Endodermal cell (in vitro differentiated cells): ENCODE measurements at places on chromosomes 16 and 17.
A peak's percentile ranks its signal among the peaks of the same experiment; 100 is the strongest.

- peak; percentile 66 for DNase-seq
Observed at GRCh38 chr17:57050306-57050705, 34.7 kb upstream of the AKAP1 start.

GRCh38 chr16:85430523-85431421, 182.3 kb upstream of the GSE1 start:
- peak; percentile 72 for DNase-seq

GRCh38 chr16:70691223-70692129, 5.6 kb upstream of the MTSS2 start:
- DNase-seq, result no peak

GRCh38 chr17:44921122-44921882, 6.0 kb upstream of the GFAP start:
- DNase-seq, result peak; percentile 86

DNA sequence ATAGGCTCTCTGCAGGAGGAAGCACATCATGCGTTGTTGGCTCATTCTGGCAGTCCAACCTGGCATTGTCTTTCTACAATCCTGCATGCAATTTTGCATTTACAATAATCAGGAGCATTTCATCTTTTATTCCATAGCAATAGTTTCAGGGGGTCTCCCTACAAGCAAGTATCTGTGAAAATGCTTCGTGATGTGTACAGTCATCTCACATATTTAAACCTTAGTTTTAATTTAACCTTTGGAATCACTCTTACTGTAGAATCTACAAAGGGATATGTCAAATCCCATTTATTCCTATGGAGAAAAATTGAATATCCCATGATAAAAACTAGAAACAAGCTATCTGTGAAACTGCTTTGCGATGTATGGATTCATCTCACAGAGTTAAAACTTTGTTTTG, 112.0 kb upstream of the WSB1 start:
- DNase-seq, result no peak

- no peak for DNase-seq
Observed at GRCh38 chr17:6924208-6924607, 71.6 kb upstream of the ALOX12 start.

- no peak for DNase-seq
Observed at GRCh38 chr16:11334831-11335404, 10.3 kb upstream of the RMI2 start.

DNA sequence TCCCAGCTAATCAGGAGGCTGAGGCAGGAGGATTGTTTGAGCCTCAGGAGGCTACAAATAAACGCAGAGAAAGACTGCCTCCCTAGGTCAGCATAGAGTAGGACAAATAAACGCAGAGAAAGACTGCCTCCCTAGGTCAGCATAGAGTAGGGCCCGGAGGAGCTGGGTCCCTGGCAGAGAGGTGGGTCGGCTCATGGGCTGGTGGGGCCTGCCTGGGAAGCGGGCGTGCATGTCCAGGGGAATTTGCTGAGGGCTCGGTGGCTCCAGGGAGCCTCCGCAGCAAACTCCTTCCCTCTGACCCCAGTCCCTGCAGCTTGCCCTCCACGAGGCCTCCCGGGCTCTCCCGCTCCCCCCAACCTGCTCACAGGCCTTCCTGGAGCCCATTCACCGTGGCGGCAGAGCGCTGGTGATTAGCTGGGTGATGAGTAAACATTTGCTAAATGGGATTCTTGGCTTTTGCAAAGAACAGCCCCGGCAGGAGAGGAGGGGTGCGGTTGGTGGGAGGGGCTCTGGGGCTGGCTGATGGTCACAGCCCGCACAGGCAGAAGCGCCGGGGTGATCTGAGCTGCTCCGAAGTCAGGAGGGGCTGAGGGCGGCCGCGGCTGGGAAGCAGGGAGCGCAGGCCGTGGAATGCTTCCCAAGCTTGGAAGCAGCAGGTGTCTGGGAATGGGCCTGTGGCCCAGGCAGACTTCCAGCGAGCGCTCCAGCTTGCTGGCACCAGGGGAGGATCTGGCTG, 93.1 kb downstream of the RTN4RL1 start:
- DNase-seq, result peak; percentile 94

- no peak for DNase-seq
Observed at GRCh38 chr17:9330611-9331271, 244.9 kb downstream of the STX8 start.

- no peak for DNase-seq
Observed at GRCh38 chr16:49061137-49061714, 220.4 kb downstream of the CBLN1 start.

GRCh38 chr17:15882058-15882720, 62.7 kb upstream of the ADORA2B start:
- DNase-seq, result peak; percentile 91

- no peak for DNase-seq
Observed at GRCh38 chr17:72394531-72394930, 273.7 kb downstream of the SOX9 start.

DNA sequence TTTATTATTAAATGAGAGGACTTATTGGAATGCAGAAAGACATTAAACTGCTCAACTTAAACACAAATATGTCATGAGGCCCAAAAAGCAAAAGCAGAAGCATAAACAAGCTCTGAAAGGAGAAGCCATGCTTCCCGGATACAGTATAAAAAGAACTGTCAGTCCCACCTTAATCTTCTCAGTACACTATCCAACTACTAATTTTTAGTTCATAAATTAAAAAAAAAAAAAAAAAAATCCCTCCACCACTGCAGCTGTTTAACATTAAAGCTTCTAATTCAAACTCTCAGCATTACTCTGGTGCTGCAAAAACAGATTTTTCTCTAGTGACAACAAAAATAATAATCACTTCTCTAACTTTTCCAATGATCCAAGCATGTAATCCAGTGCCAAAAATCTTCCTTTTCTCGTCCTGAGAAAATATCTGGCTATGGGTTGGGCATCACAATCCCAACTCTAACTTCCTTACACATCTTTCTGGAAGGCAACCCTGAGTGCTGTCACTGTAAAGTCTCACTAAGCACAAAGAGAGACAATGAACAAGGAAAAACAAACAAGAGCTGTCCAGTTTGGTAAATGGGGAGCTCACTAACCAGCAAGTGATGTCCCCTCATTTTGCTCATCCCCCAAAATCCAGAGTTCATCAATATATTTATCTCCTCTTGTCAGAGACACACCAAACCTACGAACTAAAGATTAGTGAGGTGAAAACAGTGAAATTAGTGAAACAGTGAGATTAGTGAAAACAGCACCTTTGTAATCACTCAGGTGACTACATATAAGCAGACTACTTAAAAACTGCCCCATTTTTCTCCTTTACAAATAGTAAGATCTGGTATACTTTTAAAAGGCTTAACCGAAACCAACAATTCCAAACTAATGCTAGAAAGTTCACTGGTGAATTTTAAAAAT, 5.5 kb downstream of the USP32 start:
- DNase-seq, result no peak

- peak; percentile 49 for DNase-seq
Observed at GRCh38 chr16:8355675-8356074, 234.6 kb downstream of the TMEM114 start.

DNA sequence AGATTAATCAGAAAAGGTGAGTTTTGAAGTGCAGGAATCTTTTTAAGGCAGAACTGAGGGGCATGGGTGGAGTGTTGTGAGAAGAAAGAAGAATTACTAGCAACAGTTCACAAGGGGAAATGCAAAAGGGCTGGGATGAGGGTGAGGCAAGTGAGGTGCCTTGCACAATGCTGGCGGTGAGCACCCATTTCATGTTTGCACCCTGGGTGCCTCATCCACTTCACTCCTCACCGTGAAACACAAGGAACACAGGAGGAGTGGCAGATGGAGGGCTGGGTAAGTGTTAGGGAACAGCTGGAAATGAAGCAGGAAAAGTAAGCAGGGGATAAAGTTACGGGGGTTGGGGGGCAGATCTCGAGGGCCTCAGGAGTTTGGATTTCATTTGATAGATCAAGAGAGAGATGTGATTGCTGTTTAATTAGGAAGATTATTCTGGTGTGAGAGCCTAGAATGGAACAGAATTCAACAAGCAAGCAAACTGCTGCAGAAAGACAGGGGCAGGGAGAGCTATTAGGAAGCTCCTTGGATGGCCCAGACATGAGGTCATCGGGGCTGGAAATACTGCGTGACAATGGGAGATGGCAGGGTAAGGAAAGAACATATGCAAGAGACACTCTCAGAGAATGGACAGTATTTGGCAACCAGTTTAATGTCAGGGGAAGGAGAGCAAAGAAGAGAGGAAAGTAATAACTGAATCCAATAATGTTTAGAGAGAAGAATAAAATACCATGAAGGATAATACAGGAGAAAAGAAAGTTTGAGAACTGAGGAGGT, 8.3 kb upstream of the HEATR6 start:
- DNase-seq, result no peak

- no peak for DNase-seq
Observed at GRCh38 chr16:50335196-50335958, 33.4 kb downstream of the BRD7 start.

GRCh38 chr16:10150906-10151305, 31.3 kb downstream of the GRIN2A start:
- no peak for DNase-seq

DNA sequence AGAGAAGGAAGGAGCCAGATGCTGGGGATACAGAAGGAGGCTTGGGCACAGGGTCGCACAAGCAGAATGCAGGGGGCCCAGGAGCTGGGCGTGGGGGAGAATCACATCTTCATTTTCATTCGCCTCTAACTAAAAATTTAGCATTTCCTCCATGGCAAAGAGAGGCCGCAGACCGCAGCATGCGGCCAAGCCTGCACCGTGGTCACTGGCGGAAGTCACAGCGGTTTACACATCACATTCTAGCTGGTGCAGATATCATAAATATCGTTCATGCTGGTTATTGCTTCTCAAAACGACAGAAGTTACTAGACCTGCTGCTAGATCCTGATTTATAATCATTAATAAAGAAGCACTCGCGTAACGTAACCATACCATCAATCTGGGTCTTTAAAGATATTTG, 162.0 kb downstream of the NTN1 start:
- DNase-seq, result no peak

GRCh38 chr16:65075877-65076276, 46.0 kb downstream of the CDH11 start:
- DNase-seq, result no peak

DNA sequence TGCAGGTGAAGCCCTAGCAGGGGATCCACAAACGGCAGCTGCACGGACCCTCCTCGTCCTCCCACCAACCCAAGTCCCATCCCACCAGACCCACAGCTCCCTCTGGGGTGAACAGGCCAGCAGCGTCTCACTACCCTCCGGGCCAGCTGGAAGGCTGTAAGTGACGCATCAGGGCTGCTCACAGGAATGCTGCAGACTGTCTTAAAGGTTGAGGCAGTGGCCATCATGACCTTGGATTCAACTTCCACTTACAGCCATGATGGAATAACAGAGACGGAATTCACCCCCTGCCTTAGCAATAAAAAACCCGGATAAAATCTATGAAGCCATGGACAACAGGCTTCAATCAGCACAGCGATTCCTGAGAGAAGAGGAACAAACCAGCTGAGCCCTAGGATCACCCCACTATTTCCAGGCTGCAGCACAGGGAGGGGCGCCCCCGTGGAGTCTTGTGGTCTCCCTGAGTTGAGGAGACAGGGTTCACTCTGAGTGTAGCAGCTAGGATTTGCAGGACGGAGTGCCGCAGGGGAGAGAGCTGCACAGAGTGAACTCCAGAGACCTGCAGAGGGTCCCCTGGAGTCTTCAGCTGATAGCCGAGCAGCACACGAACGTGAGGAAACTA, 10.5 kb downstream of the FAM83G start:
- no peak for DNase-seq

- DNase-seq, result no peak
Observed at GRCh38 chr16:85975451-85975981, 76.6 kb downstream of the IRF8 start.

GRCh38 chr17:10776381-10776780, 27.5 kb downstream of the TMEM238L start:
- peak; percentile 7 for DNase-seq

- peak; percentile 96 for DNase-seq
Observed at GRCh38 chr16:83826146-83826913, 18.6 kb downstream of the HSBP1 start.

DNA sequence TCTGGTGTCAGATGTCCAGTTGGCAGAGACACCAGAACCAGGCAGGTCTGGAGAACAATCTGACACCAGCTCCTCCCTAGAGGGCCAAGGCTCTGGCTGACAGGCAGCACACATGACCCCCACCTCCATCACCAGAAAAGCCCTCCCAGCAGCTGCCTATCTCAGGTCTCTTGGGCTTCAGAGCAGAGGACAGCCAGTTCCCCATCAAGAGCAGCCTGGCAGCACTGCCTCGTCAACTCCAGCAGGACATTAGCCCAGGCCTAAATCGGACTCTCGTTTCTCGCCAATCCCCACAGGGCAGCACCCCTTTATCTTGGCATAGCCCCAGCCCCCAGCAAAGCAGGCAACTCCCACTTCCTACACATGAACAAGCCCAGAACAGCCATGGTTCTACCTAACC, 4.4 kb downstream of the JUP start:
- DNase-seq, result no peak

GRCh38 chr16:22799113-22799512, 14.8 kb upstream of the HS3ST2 start:
- DNase-seq, result no peak

DNA sequence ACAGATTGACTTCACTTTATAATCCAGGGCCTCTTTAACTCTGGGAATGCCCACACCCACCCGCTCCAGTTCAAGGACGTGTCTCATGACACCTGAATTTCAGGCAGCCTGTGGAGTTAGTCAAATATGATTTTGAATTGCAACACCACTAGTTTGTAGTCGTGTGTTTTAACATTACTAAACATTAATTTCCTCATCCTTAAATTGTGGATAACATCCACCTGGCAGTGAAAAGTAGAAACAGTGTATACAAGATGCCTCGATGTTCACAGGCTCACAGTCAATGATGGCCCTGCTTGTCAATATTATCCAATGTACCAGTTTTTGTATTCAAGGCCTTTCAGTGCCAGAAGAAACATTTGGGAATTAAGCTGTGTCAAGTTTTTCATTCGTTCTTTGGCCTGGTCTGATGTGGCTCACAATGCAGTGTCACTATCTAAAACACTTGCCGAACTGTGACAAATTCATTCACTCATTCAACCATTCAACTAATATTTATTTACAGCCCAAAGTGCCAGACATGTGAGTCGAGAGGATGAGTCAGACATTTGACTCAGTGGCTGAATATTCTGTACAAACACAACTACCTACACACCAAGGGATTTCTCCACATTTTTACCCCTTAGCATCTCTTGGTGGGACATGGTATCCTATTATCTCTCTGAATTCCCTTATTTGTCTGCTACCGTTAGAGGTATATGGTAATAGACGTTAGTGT, 1.4 kb downstream of the MEIOB start:
- DNase-seq, result no peak

DNA sequence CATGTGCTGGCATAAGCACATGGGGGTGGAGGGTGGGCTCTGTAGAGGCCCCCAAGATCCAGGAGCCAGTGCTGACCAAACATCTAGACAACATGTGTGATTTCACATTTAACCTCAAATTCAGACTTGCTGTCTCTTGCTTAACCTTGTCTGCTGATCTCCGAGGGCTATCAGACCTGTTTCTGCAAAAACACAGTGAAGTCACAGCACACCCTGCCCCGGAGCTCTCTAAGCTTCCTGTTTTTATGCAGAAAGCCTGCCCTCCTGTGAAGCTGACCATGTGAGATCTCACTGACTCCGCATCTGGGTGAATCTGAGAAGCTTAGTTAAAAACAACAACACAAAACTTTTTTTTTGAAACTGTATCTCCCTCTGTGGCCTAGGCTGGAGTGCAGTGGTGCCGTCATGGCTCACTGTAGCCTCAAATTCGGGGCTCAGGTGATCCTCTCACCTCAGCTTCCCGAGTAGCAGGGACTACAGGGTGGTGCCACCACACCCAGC, 6.6 kb upstream of the DPEP2 start:
- peak; percentile 78 for DNase-seq

- no peak for DNase-seq
Observed at GRCh38 chr17:27945333-27945616, 52.1 kb upstream of the LYRM9 start.
